ENCODE measurements at places on chromosomes 1 and 21.

DNA sequence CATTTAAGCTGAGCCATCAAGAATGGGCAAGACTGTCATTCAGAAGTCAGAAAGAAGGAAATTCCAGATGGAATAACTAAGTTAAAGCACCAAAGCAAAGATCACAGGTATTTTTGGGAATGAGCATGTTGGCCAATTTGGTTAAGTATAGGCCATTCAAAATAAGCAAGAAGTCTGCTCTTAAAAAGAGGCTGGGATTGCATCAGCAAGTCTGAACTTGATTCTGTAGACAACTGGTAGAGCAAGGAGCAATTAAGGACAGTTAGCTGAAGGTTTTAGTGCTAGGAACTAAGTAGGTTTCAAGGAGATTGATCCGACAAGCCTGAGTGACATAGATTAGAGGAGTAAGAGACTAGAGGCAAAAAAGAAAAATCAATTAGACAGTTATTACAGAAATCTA lies 8.4 kb downstream of the ANKRD45 start:
- no peak for DNase-seq

DNA sequence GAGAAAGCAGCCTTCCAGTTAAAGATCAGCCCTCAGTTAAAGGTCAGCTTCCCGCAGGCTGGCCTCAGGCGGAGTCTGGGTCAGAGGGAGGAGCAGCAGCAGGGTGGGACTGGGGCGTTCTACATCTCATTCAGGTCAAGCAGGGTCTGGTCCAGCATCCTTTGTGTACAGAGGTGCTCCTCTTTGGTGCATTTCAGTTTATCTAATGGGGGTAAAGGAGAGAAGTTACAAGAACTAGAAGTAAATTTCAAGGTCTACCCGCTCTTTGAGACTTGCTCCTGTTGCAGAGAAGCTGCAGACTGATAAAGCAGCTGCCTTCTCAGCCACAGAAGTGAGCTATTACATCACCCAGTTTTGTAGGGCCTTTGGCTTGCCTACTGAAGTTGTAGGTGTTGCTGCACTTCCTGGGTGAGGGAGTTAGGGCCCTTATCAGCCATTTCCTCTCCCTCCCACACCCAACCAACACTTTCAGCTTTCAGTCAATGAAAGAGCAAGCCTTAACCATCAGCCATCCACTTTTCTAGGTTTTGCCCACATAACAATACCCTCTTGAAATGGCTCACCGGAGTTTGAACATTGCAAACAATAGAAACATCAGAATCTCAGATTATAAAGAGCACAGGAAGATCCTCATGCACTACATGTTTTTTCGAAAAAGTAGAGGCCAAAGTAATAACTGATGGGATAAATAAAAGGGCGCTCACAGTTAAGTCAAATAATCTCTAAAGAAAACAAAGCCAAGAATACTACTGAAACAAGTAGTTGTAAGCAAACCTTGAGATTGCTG lies 2.8 kb upstream of the NUP210L start:
- DNase-seq: peak; percentile 84

DNA sequence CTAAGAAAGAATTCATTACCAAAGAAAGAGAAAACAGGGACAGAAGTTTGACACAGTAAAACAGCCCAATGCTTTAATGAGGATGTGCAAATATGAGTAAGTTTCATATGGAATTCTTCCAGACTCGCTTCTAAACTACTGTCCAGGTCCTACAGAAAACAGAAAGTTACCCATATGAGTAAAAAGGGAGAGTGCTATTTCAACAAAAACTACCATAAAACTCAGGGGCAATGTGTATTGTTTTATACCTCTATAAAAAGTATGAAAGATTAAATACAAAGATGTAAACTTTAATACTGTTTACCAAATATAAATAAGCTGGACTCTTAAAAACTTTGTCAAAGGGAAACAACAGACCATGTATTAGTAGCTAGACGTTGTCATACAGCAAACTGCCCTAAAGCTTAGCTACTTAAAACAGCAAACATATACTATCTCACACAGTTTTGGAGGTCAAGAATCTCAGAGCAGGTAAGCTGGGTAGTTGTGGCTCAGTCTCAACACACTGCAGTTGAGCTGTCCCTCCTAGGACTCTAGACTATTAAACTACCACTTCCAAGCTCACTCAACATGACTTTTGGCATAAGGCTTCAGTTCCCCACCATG lies 174.9 kb downstream of the COP1 start:
- DNase-seq: no peak

- DNase-seq: no peak
Measured at GRCh38 chr1:87869567-87869966, 540.9 kb downstream of the LMO4 start.

- peak; percentile 69 for DNase-seq
Measured at GRCh38 chr1:151156515-151156819, at the start of gene TNFAIP8L2. TSS of gene TNFAIP8L2 (plus strand) at chr1:151156649. CDS start at chr1:151158698, 2,049 bp downstream.

GRCh38 chr21:36566644-36567043 lies 86.7 kb upstream of the CLDN14 start:
- no peak for DNase-seq

DNA sequence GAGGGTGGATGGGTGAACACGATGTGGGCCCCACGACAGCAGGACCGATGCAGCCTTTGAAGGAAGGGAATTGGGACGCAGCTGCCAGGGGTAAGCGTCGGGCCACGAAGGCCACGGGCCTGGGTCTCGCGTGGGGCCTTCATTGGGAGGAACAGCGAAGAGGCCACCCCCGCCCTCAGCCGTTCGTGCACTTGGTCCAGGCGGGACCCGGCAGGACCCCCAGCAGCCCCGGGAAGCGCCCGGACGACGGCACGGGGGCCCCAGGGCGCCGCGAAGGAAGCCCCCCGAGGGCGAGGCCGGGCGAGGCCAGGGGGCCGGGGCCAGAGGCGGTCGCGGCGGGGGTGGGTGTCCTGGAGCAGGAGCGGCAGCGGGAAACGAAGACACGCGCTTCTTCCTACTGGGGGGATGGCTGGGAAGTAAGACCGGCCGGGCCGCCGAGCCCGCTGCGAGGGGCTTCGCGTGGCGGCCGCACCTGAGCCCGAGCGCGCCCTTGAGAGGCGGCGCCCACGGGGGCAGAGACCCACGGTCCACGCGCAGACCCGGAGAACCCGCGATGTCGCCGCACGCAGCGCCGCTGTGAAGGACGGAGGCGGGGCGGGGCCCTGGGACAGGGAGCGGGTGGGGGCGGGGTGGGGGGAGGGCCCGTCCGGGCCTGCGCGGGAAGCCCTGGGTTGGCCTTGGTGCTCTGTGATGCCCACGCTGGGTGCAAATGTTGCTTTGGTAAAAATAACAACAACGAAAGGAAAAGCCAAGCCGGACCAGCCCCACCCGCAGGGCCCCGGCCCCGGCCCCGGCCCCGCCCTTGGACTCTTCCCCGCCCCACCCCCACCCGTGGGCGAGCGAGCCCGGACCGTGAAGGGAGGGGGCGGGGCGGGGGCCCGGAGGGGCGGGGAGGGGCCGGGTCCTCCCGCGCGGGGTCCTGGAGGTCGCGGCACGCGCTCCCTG lies 56.0 kb upstream of the ADARB1 start:
- DNase-seq: no peak

GRCh38 chr1:159005676-159006075 lies 4.0 kb upstream of the IFI16 start:
- DNase-seq: no peak

- no peak for DNase-seq
Measured at GRCh38 chr1:192949783-192950182, 109.4 kb downstream of the UCHL5 start.

- DNase-seq: no peak
Measured at GRCh38 chr1:230441183-230442029, 15.3 kb upstream of the PGBD5 start.

DNA sequence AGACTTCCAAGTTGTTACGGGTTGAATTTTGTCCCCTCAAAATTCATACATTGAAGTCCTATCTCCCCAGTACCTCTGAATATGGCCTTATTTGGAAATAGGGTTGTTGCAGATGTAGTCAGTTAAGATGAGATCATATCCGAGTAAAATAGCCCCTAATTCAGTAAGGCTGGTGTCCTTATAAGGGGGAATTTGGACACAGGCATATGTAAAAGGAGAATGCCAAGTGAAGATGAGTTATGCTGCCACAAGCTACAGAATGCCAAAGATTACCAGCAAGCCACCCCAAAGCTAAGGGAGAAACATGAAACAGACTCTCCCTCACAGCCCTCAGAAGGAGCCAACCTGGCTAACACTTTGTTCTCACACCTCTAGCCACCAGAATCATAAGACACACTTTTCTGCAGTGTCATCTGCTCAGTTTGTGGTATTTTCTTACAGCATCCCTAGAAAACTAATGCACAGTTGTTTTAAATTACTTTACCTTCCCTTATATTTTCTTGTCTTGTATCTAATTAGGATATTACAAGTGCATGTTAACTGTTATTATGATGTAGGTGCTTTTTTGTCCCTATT lies 43.3 kb upstream of the PRDX6 start:
- no peak for DNase-seq

DNA sequence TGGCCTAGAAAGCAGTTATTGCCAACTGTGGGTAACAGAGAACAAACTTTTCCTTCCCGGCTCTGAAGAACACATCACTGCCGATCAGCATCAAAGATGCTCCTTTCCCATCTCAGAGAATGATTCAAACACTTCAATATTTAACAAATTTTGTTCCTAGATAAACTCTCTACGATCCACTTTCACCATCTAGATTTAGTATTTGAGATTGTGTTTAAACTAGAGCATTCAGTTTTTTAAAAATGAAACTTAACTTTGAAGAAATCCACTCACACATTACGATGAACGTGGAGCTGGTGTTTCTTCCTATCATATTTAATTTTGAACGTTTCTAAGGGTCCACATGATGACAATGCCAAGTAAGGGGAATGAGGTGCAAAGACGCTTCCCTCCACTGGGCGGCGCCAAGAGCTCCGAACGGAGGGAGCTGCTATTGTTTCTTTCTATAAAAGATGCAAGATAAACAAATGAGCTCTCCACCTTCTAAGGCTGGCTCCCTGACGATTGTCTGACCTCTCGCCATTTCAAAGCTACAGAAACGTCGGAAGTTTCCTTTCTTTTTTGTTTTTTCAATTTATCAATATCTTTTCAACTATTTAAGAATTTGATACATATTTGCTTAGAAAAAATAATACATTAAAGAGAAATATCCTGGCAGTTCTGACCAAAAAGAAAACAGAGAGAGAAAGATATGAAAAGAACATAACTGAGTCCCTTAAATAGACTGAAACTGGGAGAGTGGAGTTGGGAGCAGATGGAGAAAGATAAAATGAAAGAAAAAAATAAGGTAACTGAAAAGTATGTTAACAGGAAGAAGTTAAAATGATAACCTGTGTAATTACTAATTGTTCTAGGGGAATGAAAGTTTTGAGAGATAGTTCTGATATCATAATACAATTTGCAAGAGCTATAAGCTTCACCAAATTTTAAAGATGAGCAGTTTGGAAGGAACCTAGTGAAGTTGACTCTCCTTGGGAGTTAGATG lies 4.4 kb upstream of the BARHL2 start:
- peak; percentile 65 for DNase-seq

- no peak for DNase-seq
Measured at GRCh38 chr1:201214886-201215285, 24.3 kb downstream of the IGFN1 start.

GRCh38 chr1:226656601-226657277 lies 82.3 kb downstream of the ITPKB start:
- peak; percentile 37 for DNase-seq

DNA sequence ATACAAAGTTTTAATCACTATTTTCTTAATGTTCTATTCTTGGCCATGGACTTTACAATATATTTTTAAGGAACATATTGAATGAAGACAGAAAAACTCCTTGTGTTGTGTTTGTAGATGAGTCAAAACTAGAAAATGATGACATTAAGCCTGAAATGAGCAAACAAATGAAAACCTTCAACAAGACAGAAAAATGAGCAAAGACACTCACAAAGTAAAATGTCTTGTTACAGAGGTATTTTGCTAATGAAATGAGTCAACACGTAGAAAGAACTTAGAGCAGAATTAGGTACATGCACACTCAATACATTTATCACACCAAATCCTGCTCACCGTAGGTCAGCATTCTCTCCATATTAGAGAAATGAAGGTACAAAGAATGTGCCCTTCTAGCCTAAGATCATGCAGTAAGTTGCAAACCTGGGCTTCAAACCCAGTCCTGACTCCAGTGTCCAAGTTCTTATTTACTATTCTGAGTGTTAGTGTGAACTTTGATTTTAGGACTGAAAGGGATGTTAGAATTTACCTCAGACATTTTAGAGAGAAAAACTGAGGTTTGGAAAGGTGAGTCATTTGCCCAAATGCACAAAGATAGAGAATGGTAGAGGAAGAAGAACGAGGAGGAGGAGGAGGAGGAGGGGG lies 133.9 kb upstream of the SGIP1 start:
- no peak for DNase-seq

- no peak for DNase-seq
Measured at GRCh38 chr1:111191496-111191895, 8.9 kb downstream of the DENND2D start.

GRCh38 chr1:181112071-181112929 lies 23.8 kb downstream of the IER5 start:
- no peak for DNase-seq

- no peak for DNase-seq
Measured at GRCh38 chr1:203492082-203492747, 1.7 kb upstream of the OPTC start.

- DNase-seq: no peak
Measured at GRCh38 chr1:112436384-112437156, 40.6 kb downstream of the CTTNBP2NL start.

DNA sequence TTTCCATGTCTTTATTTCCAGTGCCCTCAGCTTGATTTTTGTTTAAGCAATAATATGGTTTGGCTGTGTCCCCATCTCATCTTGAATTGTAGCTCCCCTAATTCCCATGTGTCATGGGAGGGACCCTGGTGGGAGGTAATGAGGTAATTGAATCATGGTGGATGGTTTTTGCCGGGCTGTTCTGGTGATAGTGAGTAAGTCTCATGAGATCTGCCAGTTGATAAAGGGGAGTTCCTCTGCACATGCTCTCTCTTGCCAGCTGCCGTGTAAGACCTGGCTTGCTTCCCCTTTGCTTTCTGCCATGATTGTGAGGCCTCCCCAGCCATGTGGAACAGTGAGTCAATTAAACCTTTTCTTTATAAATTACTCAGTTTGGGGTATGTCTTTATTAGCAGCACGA lies 559.6 kb upstream of the ADAMTS5 start:
- no peak for DNase-seq

- no peak for DNase-seq
Measured at GRCh38 chr1:232816324-232816723, 11.1 kb downstream of the MAP10 start.

- no peak for DNase-seq
Measured at GRCh38 chr1:236141447-236142252, 689 bp upstream of the GPR137B start.

DNA sequence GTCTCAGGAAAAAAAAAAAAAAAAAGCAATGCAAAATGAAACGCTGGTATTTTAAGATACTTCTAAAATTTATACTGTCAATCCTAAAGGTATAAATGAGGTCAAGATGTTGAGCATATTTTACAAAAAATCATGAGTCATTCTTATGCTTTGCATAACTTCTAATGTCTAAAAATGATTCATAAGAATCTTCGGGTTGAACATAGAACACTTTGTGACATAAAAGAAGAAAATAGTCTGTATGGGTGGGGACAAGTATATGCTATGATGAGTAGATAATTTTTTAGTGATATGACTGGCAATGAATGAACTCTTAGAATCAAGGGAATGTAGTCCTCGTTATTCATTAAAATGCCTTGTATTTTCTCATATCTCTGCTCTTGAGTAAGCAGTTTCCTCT lies 416.9 kb upstream of the USP24 start:
- no peak for DNase-seq

GRCh38 chr1:34356853-34357252 lies 180.1 kb downstream of the C1orf94 start:
- no peak for DNase-seq

All from CD4-positive, alpha-beta T cell treated with Interleukin-15 for 4 hours (primary cell).